ENCODE measurements at places on chromosomes 2 and 18. TPM values are rescaled to one million over a fixed set of nuclear protein-coding genes. Genes with fewer than 3 reads are reported as not detected.

SNRNP27 gene
- 18.5 TPM for total RNA-seq

- no peak for DNase-seq
Observed at GRCh38 chr2:217052856-217053577, 193.2 kb upstream of the TNP1 start.

GRCh38 chr2:186325827-186326535, 160.1 kb upstream of the ZC3H15 start:
- no peak for DNase-seq

GRCh38 chr18:38693104-38693503, 1127.5 kb upstream of the CELF4 start:
- DNase-seq, result no peak

DNA sequence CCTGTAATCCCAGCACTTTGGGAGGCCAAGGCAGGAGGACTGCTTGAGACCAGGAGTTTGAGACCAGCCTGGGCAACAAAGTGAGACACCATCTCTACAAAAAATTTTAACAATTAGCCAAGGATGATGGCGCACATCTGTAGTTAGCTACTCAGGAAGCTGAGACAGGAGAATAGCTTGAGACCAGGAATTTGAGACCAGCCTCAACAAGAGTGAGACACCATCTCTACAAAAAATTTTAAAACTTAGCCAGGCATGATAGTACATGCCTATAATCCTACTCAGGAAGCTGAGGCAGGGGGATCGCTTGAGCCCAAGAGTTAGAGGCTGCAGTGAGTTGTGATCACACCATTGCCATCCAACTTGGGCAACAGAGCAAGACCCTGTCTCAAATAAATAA, 7.0 kb downstream of the MEMO1 start:
- no peak for DNase-seq
